ENCODE measurements at places on chromosomes 11 and 22. TPM values are rescaled to one million over a fixed set of nuclear protein-coding genes. Genes with fewer than 3 reads are reported as not detected.

Gene MRPL21
- 32.8 TPM for total RNA-seq

Gene MFRP
- not detected for total RNA-seq

Gene C22orf39
- total RNA-seq, result 15.1 TPM

Gene KCNQ1
- total RNA-seq, result not detected

Gene IFITM1
- total RNA-seq, result 0.42 TPM

Measured in smooth muscle cell of the umbilical artery (primary cell).